ENCODE measurements at places on chromosomes 2 and 18.

DNA sequence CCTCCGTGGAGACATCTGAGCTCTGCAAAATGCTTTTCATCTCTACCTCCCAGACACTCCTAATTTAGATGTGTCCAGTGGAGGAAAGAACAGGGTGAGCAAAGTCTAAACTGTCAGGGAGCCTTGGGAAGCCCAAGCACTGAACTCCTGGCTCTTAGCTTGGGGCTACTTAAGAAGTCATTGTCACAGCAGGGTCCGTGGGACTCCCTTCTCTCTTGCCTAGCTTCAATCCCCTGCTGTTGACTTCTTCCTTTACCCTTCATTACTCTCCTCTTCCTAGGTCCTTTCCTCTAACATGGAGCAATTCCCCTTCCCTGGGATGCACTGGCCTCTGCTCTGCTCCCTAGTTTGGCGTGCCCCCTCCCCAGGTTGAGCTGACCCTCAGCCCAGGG is 3.4 kb downstream of the OSR1 start:
- DNase-seq: no peak

GRCh38 chr2:214604861-214605260 is 194.0 kb downstream of the VWC2L start:
- DNase-seq: no peak

DNA sequence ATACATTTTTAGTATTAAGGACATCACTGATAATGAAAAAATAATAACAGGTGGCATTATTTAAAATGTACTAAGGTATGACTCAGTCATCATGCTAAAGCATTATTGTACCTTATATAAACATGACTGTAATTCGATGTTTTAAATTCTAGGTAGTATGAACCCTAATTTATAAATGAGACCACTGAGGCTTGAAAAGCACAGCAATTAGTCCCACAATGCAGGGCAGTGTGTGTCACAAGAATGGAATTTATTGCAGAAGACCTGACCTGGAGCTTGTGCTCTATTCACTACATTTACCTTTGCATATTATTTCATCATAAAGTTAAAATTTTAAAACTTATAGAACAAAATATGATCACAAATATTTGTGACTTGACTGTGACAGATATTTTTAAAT is 358.5 kb upstream of the DSEL start:
- no peak for DNase-seq

DNA sequence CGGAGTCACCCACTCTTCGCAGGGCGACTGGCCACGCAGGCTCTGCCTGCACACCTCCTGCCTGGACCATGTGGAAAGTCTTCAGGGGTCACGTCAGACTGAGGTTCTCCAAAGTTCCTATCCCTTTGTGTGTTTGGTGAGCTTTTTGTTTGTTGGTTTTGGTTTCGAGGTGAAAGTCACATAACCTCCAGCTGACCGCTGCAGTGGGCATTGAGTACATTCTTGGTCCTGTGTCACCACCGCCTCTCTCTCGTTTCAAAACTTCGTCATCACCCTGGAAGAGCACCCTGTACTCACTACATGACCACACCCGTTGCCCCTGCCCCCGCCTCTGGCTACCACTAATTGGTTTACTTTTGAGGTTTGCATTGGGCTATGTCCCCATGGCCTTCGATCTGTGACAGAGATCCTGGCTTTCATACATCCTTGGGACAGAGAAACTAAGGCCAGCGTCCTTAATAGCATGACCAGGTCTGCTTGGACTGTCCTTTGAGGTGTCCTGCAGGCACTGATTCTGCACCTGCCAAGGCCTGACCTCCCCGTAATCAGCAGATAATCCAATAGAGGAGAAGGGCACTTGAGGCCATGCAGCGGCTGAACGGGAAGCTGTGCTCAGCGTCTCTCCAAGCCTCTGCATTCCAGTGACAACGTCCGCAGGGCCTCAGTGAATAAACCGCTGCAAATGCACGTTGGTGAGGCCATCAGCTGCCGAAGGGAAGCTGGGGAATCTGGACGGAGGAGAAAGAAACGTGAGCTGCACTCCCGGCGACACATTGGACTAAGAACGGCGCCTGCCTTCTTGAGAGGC is 46.8 kb downstream of the SH3BP4 start:
- no peak for DNase-seq

GRCh38 chr2:119241205-119241532 is 17.5 kb downstream of the STEAP3 start:
- DNase-seq: no peak

- DNase-seq: no peak
Measured at GRCh38 chr2:10238991-10239485, 63.7 kb upstream of the HPCAL1 start.

- no peak for DNase-seq
Measured at GRCh38 chr18:47746615-47747014, 183.8 kb downstream of the SMAD2 start.

DNA sequence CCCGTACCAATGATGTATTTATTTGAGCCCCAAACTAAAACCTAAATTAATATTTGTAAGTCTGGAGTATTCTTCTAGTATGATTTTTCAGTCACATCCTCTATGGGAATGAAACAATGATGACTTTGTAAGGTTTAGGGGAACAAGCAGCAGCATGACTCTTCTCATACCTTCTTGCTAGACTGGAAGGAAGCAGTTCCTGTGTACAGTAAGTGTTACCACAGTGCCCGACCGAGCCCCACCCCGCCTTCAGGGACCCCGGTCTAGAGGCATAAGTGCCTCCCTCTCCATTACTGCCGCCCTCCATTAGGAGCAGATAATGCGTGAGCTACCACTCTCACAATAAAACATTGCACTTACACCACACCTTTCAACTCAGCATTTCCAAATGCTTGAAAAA is 599.3 kb downstream of the ARHGAP15 start:
- DNase-seq: no peak

- no peak for DNase-seq
Measured at GRCh38 chr2:195672674-195673073, 15.6 kb downstream of the SLC39A10 start.

DNA sequence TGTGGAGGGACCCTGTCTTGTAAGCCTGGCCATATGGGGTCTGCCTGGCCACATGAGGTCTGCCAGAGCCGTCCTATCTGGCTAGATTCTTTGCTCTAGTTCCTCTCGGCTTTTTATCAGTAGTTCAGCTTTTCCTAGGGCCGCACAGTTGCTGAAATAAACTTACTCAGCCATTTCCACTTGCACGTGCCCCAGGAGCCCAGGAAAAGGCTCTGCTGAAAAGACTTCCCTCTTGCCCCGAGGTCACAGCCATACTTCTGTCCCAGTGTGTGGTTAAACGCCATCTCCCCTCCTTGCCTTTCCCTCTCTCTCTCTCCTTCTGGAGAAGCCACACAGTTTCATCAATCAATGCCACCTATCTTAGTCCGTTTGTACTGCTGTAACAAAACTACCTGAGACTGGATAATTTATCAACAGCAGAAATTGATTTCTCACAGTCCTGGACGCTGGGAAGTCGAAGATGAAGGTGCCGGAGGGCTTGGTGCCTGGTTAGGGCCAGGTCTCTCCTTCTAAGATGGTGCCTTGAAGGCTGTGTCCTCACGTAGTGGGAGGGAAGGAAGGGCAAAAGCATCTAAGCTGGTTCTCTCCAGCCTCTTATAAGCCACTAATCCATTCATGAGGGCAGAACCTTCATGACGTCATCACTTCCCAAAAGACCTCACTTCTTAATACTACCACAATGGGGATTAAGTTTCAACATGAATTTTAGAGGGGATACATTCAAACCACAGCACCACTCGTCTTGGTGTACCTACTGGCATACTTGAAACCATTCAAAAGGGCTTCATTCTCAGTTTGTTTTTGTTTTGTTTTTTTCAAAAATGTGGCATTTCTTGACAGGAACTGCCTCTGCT is 11.2 kb upstream of the GALM start:
- no peak for DNase-seq

- DNase-seq: no peak
Measured at GRCh38 chr2:172323861-172324597, 103.4 kb upstream of the ITGA6 start.

DNA sequence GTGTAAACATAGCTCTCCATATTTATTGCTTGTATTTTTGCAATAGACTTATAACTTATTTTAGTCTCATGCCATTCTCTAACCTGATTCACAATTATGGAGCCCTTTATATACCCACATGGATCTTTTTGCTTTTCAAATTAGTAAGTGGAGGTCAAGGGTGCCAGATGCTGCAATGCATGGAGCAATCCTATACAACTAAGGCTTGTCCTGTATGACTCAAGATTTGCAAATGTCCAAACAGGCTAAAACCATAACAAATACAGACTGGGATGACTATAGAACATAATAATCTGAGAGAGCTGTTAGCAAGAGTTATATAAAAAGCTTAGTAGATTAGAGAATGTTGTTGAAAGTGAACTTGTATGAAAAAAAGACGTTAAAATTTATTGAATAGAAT is 690.4 kb upstream of the NRXN1 start:
- DNase-seq: no peak

DNA sequence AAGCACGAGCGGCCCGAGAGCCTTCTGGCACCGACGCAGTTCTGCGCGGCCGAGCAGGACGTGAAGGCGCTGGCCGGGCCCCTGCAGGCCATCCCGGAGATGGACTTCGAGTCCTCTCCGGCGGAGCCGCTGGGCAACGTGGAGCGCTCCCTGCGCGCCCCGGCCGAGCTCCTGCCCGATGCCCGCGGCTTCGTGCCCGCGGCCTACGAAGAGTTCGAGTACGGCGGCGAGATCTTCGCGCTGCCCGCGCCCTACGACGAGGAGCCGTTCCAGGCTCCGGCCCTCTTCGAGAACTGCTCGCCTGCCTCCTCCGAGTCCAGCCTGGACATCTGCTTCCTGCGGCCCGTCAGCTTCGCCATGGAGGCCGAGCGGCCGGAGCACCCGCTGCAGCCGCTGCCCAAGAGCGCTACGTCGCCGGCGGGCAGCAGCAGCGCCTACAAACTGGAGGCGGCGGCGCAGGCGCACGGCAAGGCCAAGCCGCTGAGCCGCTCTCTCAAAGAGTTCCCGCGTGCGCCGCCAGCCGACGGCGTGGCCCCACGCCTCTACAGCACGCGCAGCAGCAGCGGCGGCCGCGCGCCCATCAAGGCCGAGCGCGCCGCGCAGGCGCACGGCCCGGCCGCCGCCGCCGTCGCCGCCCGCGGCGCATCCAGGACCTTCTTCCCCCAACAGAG is 70.4 kb downstream of the ARHGEF33 start:
- peak; percentile 40 for DNase-seq
